Effector memory CD8-positive, alpha-beta T cell (primary cell): ENCODE measurements at places on chromosomes 5 and 9.

DNA sequence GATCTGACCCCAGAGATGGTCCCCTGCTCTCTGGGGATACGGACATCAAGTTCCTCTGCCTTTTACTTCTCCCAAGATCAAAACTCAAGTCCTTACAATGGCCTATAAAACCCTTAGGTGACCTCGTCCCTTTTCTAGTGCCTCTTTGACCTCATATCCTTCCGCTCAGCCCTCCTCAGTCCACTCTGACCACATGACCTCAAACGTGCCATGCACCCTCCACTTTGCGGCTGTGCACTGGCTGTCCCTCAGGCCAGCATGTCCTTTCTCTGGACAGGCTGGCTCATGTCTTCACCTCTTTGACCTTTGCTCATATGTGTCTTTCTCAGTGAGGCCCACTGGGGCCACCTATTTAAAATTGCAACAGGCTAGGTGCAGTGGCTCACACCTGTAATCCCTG lies 14.7 kb downstream of the TRMO start:
- H3K27ac ChIP-seq = peak overlapping the region; percentile 93
- no peaks in the 10 kb centered on the region for H3K27me3 ChIP-seq
- DNase-seq = no peak
- peaks cover 67% of the 10 kb centered on the region for H3K4me1 ChIP-seq
- peaks cover 62% of the 10 kb centered on the region for H3K36me3 ChIP-seq

- peaks cover 78% of the 10 kb centered on the region for H3K36me3 ChIP-seq
- H3K27ac ChIP-seq = peak overlapping the region; percentile 88
- no peak for DNase-seq
- H3K27me3 ChIP-seq = no peaks in the 10 kb centered on the region
- H3K4me1 ChIP-seq = peaks cover 57% of the 10 kb centered on the region
Measured at GRCh38 chr9:36208521-36209253, 18.0 kb downstream of the CLTA start.

- no peaks in the 10 kb centered on the region for H3K4me1 ChIP-seq
- no peak overlapping the region for H3K27ac ChIP-seq
- H3K36me3 ChIP-seq = peaks cover 11% of the 10 kb centered on the region
Measured at GRCh38 chr9:93665637-93666438, 89.5 kb downstream of the PHF2 start.

DNA sequence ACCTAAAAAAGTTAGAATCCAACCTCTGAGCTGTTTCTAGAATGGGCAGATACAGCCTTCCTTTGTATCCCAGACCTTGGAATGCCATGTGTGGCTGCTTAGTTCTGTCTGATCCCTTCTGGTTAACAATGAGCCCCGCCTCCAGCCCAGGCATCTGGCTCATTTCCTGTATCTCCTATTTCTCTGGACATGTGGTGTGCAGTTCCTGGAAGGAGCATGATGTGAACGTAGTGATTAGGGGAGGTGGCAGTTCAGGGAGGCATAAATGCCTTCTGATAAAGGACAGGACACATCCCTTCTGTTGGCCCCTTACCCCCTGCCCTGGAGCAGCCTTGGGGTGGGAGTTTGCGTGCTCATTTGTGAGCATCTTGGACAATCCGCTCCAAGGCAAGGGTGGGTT lies 243.0 kb downstream of the ZSWIM6 start:
- H3K27me3 ChIP-seq = peaks cover 2% of the 10 kb centered on the region
- H3K4me3 ChIP-seq = no peak overlapping the region
- no peak for DNase-seq
- no peaks in the 10 kb centered on the region for H3K4me1 ChIP-seq

DNA sequence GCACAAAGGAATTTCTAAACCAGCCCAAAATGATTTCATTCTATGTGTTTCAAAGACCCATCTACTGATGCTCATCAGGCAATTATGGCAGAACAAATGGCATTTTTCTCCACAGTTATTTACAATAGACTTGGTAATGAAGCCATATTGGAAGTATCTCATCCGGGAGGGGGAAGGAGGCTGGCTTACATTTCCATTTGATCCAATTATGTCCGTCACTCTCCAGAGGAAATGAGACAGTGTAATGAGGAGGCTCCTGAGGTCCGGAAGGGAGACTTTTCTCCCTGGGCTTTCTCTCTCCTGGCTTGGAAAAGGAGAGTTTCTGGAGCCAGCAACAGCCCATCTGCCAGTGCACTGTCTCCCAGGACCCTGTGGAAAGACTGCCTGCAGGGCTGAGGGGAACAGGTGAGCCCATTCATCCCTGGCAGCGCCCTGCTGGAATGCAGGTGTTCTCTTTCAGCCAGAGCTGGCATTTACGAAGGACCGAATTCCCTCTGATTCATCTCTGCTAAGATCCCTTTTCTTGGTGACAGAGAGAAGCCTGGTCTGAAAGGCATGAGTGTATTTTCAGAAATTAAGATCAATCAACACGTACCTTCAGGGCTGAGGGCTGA lies 54.9 kb upstream of the SAP30L start:
- DNase-seq = no peak
- H3K36me3 ChIP-seq = peaks cover 37% of the 10 kb centered on the region
- no peak overlapping the region for H3K4me3 ChIP-seq
- H3K4me1 ChIP-seq = peaks cover 15% of the 10 kb centered on the region
- H3K27ac ChIP-seq = no peak overlapping the region
- H3K27me3 ChIP-seq = no peaks in the 10 kb centered on the region

GRCh38 chr5:118354797-118355196 lies 633.5 kb downstream of the DTWD2 start:
- no peak for DNase-seq
- H3K4me1 ChIP-seq = no peaks in the 10 kb centered on the region
- no peaks in the 10 kb centered on the region for H3K27me3 ChIP-seq

GRCh38 chr9:98523231-98523901 lies 185.4 kb downstream of the GABBR2 start:
- H3K4me1 ChIP-seq = no peaks in the 10 kb centered on the region
- no peak overlapping the region for H3K27ac ChIP-seq
- no peak for DNase-seq
- H3K36me3 ChIP-seq = no peaks in the 10 kb centered on the region

- H3K36me3 ChIP-seq = no peaks in the 10 kb centered on the region
- no peak overlapping the region for H3K27ac ChIP-seq
- no peak for DNase-seq
- no peaks in the 10 kb centered on the region for H3K27me3 ChIP-seq
- no peaks in the 10 kb centered on the region for H3K4me1 ChIP-seq
Measured at GRCh38 chr5:57863661-57864060, 381.1 kb upstream of the ACTBL2 start.

- H3K4me1 ChIP-seq = peaks cover 39% of the 10 kb centered on the region
- DNase-seq = no peak
- no peak overlapping the region for H3K4me3 ChIP-seq
Measured at GRCh38 chr9:126991183-126991582, 76.6 kb downstream of the RALGPS1 start.

DNA sequence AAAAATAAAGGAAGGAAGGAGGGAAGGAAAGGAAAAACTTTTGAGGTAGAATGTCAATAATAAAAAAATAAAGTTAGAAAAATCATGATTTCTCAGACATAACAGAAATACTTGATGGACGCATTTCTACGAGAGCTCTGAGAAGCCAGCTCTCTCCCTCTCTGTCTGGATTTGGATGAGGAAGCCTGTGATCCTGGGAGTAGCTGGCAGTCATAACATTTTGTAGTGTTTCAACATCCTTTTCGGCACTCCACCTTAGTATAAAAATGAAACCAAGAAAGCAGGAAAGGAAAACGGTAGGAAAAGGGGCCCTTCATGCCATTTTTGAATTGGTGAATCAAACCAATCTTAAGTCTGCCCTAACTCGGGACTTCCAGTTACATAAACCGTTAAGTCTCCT lies 321.3 kb downstream of the EPB41L4A start:
- no peaks in the 10 kb centered on the region for H3K4me1 ChIP-seq
- peaks cover 7% of the 10 kb centered on the region for H3K27me3 ChIP-seq
- DNase-seq = no peak

GRCh38 chr5:163943546-163943945 lies 438.1 kb downstream of the MAT2B start:
- no peaks in the 10 kb centered on the region for H3K4me1 ChIP-seq
- no peak overlapping the region for H3K4me3 ChIP-seq
- DNase-seq = no peak
- H3K36me3 ChIP-seq = no peaks in the 10 kb centered on the region
- no peak overlapping the region for H3K27ac ChIP-seq

- H3K36me3 ChIP-seq = no peaks in the 10 kb centered on the region
- no peaks in the 10 kb centered on the region for H3K4me1 ChIP-seq
- H3K4me3 ChIP-seq = no peak overlapping the region
- no peak for DNase-seq
- no peak overlapping the region for H3K27ac ChIP-seq
- peaks cover 13% of the 10 kb centered on the region for H3K27me3 ChIP-seq
Measured at GRCh38 chr5:111738118-111738517, 18.9 kb downstream of the NREP start.

GRCh38 chr9:121696930-121697329 lies 45.5 kb downstream of the DAB2IP start:
- peaks cover 17% of the 10 kb centered on the region for H3K4me1 ChIP-seq
- DNase-seq = no peak
- H3K27ac ChIP-seq = no peak overlapping the region
- H3K36me3 ChIP-seq = peaks cover 14% of the 10 kb centered on the region
- peak overlapping the region; percentile 65 for H3K4me3 ChIP-seq

DNA sequence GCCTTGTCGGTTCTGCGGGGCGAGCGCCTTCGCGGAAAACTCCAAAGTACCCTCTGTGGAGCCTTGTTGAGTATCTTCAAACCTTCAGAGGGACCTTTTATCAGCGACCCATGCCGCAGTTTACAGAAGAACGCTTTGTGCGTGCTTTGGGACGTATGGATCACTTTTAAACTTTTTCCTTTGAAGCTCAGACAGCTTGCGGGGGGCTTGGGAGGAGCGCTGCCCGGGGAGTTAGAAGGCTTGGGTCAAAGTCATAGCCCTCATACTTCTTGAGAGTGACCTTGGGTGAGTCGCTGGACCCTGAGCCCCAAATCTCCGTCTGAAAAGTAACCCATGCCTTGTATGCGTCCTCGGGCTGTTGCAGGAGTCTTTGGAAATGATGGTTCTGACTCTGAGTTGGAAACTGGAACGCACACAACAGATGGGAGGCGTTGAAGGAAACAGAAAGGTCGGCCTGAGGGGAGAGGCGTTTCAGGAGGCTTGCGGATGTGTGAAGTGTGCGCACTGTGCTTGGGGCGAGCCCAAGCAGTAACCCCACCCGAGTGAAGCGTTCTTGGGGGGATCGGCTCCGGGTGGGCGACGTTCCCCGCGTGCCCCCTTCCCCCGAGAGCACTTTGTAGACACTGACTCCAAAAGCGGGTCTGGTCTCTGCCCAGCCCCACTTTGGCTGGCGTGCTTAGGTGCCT lies 661 bp upstream of the SLC25A51 start:
- peak overlapping the region; percentile 91 for H3K4me3 ChIP-seq
- peaks cover 19% of the 10 kb centered on the region for H3K4me1 ChIP-seq
- peaks cover 7% of the 10 kb centered on the region for H3K27me3 ChIP-seq

GRCh38 chr5:169521366-169521983 lies 62.1 kb upstream of the SPDL1 start:
- DNase-seq = no peak
- peaks cover 83% of the 10 kb centered on the region for H3K27me3 ChIP-seq
- no peaks in the 10 kb centered on the region for H3K4me1 ChIP-seq

- no peak overlapping the region for H3K27ac ChIP-seq
- H3K27me3 ChIP-seq = no peaks in the 10 kb centered on the region
- H3K36me3 ChIP-seq = no peaks in the 10 kb centered on the region
- H3K4me1 ChIP-seq = no peaks in the 10 kb centered on the region
- DNase-seq = no peak
- no peak overlapping the region for H3K4me3 ChIP-seq
Measured at GRCh38 chr9:106110483-106110882, 416.1 kb downstream of the TMEM38B start.

- no peak overlapping the region for H3K27ac ChIP-seq
- no peak overlapping the region for H3K4me3 ChIP-seq
- H3K4me1 ChIP-seq = no peaks in the 10 kb centered on the region
- H3K27me3 ChIP-seq = no peaks in the 10 kb centered on the region
- no peaks in the 10 kb centered on the region for H3K36me3 ChIP-seq
Measured at GRCh38 chr5:18023275-18023674, 389.0 kb downstream of the TAF11L14 start.

DNA sequence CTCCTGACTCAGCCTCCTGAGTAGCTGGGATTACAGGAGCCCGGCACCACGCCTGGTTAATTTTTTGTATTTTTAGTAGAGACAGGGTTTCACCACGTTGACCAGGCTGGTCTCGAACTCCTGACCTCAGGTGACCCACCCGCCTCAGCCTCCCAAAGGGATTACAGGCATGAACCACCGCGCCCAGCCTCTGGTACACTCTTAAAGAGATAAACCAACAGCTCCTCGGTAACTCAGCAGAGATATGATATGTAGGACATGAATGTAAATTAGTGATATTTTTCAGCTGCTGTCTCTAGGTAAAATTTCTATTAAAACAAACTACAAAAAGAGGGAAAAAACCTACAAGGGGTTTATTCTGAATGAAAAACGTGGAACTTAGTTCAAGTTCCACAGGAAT lies 42.8 kb upstream of the HK3 start:
- H3K4me1 ChIP-seq = no peaks in the 10 kb centered on the region
- no peak overlapping the region for H3K27ac ChIP-seq
- H3K36me3 ChIP-seq = peaks cover 55% of the 10 kb centered on the region
- no peak for DNase-seq
- no peaks in the 10 kb centered on the region for H3K27me3 ChIP-seq
- H3K4me3 ChIP-seq = no peak overlapping the region

DNA sequence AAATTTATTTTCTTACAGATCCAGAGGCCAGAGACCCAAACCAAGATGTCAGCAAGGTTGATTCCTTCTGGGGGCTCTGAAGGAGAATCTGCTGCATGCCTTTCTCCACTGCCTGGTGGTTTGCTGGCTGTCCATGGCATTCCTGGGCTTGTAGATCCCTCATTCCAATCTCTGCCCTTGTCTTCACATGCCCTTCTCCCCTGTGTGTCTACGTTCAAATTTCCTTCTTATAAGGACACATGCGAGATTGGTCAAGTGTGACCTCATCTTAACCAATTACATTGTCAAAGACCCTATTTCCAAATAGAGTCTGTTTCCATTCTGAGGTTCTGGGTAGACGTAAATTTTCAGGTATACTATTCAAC lies 84.5 kb upstream of the RAI14 start:
- no peaks in the 10 kb centered on the region for H3K4me1 ChIP-seq
- DNase-seq = no peak
- H3K36me3 ChIP-seq = no peaks in the 10 kb centered on the region
- peaks cover 6% of the 10 kb centered on the region for H3K27me3 ChIP-seq
- no peak overlapping the region for H3K4me3 ChIP-seq
- H3K27ac ChIP-seq = no peak overlapping the region

DNA sequence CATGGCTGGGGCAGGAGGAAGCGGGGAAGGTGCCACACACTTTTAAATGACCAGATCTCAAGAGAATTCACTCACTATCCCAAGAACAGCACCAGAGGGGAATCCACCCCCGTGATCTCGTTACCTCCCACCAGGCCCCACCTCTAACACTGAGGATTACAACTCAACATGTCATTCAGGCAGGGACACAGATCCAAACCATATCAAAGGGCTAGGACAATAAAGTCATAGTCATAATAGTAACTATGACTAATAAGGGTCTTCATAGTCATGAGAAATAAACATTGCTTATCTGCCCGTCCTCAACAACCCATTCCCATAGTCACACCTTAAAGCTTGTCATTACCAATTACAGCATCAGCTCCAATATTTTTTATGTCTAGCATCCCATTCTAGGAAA lies 65.3 kb upstream of the SMC2 start:
- H3K27me3 ChIP-seq = no peaks in the 10 kb centered on the region
- H3K27ac ChIP-seq = no peak overlapping the region
- H3K4me3 ChIP-seq = peak overlapping the region; percentile 18

GRCh38 chr5:103862398-103862797 lies 299.8 kb upstream of the NUDT12 start:
- DNase-seq = no peak
- H3K4me3 ChIP-seq = no peak overlapping the region
- H3K4me1 ChIP-seq = no peaks in the 10 kb centered on the region
- H3K27me3 ChIP-seq = no peaks in the 10 kb centered on the region
- H3K36me3 ChIP-seq = no peaks in the 10 kb centered on the region

GRCh38 chr5:181173420-181174342 lies 26.3 kb downstream of the OR2V2 start:
- H3K4me3 ChIP-seq = peak overlapping the region; percentile 73
- H3K27ac ChIP-seq = peak overlapping the region; percentile 22
- H3K4me1 ChIP-seq = peaks cover 23% of the 10 kb centered on the region
- H3K27me3 ChIP-seq = peaks cover 11% of the 10 kb centered on the region
- H3K36me3 ChIP-seq = peaks cover 39% of the 10 kb centered on the region
